Fibroblast of the conjunctiva (primary cell): ENCODE measurements at places on chromosomes 11 and 22.
A peak's percentile ranks its signal among the peaks of the same experiment; 100 is the strongest.

- no peak for DNase-seq
These were observed 8.3 kb downstream of the TSPO start for GRCh38 chr22:43159484-43160178.

- DNase-seq = no peak
These were observed 245.3 kb downstream of the CTTN start for GRCh38 chr11:70643642-70644041.

GRCh38 chr11:110301032-110301431 is 4.6 kb upstream of the RDX start:
- DNase-seq = no peak

- DNase-seq = peak; percentile 61
These were observed 49.1 kb downstream of the MICAL2 start for GRCh38 chr11:12159351-12160099.

GRCh38 chr11:67542971-67543370 is 19.7 kb upstream of the CABP2 start:
- no peak for DNase-seq

GRCh38 chr11:27410272-27410671 is 47.3 kb upstream of the CCDC34 start:
- DNase-seq = no peak

DNA sequence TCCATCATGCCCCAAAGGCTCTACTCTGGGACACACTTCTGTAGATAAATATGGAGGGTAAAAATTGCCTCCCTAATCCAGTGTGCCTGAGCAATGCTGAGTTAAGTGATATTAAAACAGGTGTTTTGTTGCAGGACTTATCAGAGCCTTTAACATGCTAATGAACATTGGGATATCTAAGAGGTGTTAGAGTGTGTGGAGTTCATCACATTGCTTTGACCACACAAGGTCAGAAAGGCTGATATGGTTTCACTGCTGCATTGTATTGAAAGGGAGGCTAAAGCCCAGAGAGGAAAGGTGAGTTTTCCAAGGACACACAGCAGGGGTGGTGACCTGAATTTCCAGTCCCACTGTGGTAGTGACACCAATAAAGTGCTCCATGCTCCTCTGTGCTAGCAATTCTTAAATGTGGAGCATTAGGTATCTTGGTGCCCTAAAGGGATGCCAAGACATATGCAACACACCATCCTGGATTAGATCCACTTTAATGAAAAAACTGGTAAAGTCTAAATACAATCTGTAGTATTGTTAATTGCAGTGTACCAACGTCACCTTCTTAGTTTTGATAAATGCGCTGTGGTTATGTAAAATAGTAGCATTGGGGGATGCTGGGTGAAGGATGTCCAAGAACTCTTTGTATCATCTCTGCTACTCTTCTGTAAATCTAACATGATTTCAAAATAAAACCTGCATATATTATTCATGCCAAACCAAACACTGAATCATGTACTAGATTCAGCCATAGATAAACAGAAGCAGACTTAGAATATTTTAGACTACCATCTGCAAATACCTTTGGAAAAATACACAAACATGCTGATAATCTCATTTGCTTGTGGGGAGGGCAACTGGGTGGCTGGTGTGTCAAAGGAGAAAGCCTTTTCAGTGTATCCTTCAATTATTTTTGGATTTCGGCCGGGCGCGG is 45.8 kb downstream of the MIAT start:
- DNase-seq = peak; percentile 30

DNA sequence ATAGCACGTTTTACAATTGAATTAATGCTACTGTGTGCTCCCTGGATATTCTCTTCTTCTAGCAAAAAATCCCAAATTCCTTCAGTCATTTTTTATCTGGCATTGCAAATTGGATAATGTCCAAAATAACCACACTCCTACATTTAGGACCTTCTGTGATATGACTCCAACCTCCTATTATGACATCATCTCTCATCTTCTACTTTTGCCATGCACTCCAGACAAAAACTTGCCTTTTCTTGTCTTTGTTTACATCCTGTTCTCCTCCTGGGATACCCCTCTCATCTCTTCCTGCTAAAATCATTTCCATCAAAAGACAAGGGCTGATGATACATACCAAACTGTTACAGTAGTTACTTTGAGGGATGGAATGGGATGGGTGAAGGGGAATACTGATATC is 20.6 kb upstream of the TMEM218 start:
- DNase-seq = no peak

DNA sequence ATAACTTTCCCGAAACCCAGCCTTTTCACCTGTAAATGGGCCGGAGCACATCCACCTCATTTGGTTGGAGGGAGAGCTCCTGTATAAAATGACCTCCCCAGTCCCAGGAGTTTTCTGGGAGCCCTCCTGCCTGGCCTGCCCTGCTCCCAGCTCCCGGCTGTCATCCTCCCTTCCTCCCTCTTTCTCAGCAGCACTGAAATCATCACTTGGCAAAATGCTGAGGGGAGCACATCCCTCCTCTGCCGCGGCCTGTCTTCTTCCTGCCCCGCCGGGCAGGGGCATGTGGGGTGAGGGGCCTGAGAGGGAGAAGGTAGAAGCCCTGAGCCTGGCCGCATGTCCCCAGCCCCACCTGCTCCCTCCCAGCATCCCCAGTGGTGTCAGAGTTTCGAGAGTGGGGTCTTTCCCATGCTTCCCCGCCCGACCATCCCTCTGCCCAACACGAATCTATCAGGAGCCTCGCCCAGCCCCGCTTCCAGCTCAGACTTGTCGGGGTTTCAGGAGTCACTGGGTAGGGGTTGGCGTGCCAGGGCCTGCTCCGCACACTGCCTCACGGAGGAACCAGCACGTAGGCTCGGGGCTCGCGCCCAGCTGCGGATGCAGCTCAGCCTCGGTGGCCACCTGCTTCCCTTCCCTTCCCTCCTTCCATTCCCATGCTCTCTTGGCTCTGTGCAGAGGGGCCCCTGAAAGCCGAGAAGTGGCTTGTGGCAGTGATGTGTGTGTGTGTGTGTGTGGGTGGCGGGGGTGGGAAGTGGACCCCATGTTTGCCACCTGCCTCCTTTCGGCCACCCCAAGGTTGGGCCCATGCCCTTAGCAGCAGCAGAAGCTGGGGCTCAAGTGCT is 37.1 kb downstream of the NECTIN1 start:
- no peak for DNase-seq

DNA sequence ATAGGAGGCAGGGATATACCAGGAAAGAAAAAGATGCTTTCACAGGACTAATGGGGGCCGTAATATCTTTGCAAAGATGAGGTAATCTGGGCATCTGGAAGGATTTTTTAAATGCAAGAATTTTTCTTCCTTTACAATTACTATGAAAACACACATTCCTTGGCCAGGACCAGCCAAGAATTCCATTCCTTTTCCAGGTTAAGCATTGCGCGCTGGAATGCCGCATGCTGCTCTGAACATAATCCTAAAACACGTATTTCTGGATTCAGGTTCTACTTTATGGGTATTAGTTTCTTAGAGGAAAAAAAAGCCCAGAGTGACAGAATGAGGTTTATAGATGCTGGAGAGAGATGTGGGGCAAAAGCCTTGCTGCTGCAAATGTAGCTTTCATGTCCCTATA is 99.4 kb upstream of the SORL1-AS1 start:
- DNase-seq = no peak

- DNase-seq = no peak
These were observed 627 bp downstream of the RNF215 start for GRCh38 chr22:30386608-30386959.
